NCI-H1417 treated with DMSO at 0.1 percent for 48 hours (cell line): ENCODE measurements at places on chromosomes 7 and 10.

DNA sequence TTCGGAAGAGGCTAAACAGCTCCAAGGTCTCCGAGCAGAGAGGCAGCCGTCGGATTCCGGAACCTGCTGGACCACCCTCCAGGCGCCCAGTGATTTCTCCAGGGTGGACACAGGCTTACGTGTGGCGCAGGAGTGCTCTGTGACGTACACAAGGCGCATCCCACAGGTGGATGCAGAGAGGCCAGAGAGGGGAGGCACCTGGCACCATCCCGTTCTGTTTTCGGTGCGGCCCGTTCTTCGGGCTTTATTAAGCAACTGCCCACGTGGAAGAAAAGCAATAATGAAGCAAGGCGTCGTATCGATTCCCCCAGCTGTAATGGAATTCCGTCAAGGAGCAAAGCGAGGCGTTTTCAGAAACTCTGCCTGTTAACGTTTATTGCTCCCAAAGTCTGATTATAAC lies 163.6 kb downstream of the PTPRN2 start:
- DNase-seq, result no peak

- DNase-seq, result no peak
Observed at GRCh38 chr7:137418841-137419240, 75.3 kb upstream of the PTN start.

DNA sequence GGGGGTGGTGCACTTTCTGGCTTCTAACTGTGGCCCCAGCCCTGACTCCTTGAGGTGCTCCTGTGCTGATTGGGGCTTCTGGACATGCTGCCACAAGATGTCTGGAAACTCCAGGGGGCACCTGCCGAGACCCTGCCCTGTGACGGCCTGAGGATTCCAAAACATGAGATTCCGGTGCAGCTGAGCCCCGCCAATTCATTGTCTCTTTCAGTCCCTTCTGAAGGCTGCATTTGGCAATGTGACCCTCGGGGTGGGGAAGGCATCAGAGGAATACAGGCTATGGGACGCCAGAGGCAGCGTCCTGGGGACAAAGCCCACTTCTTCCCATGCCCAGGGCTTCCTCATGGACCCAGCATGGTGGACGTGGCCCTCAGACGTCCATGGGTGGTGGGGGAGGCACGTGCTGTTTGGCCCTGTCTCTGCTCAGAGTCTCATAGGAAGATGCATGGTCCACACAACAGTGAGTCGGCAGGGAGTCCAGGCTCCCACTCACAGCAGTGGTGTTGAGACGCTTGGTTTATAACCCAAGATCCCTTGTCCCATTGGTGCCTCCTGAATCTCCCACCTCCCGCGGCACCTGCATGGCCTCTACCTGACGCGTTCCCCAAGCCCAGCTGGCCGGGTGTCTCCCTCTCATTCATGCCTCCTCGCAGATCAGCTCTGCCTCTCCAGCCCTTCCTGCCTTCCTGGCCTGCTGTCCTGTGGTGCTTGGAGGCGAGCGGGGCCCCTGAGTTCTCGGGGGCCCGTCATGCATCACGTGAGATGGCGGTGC lies 129.9 kb downstream of the WDR37 start:
- DNase-seq, result no peak

- DNase-seq, result no peak
Observed at GRCh38 chr10:59907537-59907917, 1.2 kb upstream of the CCDC6 start.

- DNase-seq, result no peak
Observed at GRCh38 chr10:69497231-69497561, 45.9 kb downstream of the TSPAN15 start.

- no peak for DNase-seq
Observed at GRCh38 chr7:125490167-125490566, 560.5 kb upstream of the POT1 start.

DNA sequence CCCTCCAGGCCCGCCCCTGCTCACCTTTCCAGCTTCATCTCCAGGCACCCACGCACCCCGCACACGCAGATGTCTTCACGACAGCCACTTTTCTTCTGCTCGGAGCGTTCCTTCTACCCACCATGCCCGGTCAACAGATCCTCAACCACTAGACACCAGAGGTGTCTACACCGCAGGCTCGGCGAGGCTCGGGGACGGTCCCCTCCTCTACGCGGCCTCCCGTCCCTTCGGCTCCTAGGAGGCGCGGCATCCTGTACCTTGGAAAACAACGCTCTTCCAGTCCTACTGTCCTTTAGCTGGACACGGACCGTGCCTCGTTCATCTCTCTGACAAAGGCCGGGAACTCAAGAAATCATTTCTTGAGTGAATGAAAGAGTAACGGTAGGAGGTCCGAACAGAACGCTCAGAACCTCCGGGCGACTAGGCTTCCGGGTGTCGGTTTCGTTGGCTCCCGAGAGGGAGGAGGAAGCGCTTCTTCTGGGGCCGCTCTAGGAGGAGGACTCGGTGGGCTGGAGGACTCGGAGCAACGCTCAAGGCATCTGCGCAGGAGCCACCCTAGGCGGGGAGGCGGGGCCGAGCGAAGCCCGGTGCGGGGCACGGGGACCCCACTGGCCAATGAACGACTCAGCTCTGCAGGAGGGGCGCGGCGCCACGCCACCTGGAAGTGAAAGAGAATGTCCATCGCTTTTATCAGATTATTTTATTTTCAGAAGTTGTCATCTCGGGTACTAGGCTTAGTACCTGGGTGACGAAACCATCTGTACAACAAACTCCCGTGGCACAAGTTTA lies 7.2 kb upstream of the FIS1 start:
- peak; percentile 83 for DNase-seq

DNA sequence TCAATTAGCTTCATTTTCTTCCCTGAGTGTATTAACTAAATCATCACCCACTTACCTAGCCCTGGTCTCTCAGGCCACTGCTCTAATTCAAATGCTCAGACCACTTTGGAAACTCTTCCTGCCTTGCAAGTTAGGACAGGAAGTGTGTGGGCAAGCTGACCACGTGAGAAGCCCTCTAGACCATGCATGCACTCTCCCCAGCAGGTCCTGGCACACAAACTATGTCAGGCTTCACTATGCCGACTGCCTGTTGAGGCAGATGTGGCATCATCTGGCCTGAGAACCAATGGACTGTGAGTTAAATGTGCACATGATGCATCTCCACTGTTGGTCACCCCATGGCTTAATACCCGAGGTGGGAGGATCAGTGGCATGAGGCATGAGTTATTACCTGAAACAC lies 439.6 kb downstream of the GRID1 start:
- DNase-seq, result no peak

GRCh38 chr10:71921324-71922027 lies 42.7 kb upstream of the CHST3 start:
- DNase-seq, result no peak

GRCh38 chr7:3301831-3302618 lies 973 bp downstream of the SDK1 start:
- DNase-seq, result no peak

DNA sequence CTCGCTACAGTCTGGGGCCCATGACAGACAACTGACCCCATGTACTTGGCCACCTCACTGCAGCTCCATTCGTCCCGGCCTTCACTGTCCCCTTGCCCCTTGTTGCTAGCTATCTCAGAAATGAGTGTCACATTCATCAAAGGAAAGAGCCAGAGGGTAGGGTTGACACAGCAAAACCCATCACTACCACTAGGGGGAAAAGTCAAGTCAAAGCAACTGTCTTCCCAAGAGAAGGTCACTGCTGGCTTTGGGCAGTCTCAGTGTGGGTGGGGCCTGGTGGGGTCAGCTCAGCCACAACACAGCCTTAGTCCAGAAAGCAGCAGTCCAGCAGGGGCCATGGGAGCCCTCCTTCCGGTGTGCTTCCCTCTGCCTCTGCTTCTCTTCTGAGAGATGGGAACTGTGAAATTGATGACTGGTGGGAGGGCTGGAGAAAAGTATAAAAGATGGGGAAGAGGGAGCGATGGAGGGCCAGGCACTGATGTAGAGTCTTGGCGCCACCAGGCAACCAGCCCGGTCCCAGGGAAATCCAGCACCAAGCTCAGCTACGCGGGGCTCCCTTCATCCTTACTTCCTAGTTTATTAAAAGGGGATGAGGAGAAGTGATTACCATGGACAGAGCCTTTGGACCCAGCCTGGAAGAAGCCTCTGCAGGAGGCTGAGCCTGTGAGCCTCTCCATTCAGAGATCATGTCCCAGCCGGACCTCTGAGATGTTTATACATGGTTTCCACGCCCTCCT lies 58.0 kb downstream of the PLXNA4 start:
- DNase-seq, result no peak

- no peak for DNase-seq
Observed at GRCh38 chr10:109773288-109774120, 149.8 kb downstream of the XPNPEP1 start.

GRCh38 chr7:26127411-26127810 lies 24.6 kb upstream of the NFE2L3 start:
- no peak for DNase-seq

- no peak for DNase-seq
Observed at GRCh38 chr7:82472966-82473365, 29.4 kb upstream of the CACNA2D1 start.

- no peak for DNase-seq
Observed at GRCh38 chr10:18610517-18610916, 40.9 kb downstream of the NSUN6 start.

- peak; percentile 0 for DNase-seq
Observed at GRCh38 chr10:22086730-22087401, 83.3 kb upstream of the DNAJC1 start.

- DNase-seq, result no peak
Observed at GRCh38 chr7:64887756-64888508, 15.1 kb upstream of the ZNF273 start.

DNA sequence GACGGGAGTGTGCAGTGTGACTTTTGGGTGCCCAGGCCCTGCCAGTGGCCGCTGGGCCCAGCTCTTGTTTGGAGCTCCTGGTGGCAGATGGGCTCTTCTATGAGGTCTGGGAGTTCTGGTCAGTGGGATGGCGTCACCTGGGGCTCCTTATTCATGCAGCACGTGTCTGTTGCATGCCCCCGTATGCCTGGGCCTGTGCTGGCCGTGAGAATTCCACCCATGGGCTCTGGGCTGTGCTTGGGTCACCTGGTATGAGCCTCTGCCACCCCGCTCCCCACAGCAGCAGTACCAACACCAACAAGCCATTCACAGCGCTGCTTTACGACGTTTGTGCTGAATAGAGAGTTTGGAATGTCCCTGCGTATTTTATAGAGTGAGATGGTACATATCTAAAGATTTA lies 27.1 kb downstream of the INPP5A start:
- no peak for DNase-seq

DNA sequence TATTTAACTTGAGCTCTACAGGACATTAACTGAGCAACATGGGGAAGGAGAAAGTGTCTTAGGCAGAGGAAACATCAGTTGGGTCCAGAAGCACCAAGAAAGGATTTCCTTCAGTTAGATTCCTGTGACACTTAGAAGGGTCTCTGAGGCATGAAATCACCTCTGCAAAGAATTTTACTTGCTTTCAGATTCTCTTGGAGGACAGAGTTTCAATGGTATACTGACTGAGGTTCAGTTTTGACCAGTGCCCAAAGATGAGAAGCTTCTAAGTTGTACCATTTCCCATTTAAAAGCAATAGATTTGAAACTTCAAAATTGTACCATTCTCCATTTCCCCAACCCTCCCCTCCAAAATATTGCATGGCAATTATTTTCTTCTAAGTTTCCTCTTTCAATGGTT lies 102.4 kb downstream of the CHCHD3 start:
- no peak for DNase-seq

GRCh38 chr7:13908667-13909397 lies 80.6 kb downstream of the ETV1 start:
- DNase-seq, result peak; percentile 68

DNA sequence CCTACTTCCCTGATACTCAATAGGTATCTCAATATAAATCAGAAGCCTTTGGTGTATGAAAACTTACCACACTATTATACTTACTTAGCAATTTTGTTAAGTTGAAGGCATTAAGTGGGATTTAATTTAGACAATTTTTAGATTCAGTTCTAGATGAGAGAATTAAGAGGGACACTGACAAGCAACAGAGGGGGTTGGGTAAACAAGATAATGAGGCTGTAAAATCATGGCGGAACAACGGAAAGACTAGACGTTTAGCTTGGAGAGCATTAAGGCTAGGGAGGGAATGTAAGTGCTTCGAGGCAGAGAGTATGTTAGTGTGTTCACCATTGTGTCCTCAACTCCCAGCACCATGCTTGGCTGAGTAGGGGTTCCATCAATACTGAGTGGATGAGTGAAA lies 71.3 kb downstream of the DENND11 start:
- peak; percentile 19 for DNase-seq

DNA sequence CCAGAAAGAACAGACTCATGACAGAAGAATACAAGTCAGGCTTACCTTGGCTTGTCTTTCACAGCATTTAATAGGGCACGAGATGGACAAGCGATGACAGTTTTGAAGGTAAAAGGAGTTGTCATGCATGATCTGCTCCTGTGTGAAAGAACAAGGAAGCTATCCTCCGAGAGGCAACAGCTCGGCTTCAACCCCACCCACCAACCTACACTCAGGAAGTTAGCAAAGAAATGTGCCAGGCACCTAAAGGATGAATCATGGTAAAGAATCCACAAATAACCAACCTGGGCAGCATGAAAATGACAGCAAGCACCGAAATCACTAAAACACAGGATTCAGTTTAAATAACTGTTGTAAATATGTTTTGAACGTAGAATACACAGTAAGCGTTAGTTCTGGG lies 700.2 kb downstream of the TYW1 start:
- no peak for DNase-seq

GRCh38 chr10:49225218-49225876 lies 37.2 kb upstream of the TMEM273 start:
- DNase-seq, result no peak

DNA sequence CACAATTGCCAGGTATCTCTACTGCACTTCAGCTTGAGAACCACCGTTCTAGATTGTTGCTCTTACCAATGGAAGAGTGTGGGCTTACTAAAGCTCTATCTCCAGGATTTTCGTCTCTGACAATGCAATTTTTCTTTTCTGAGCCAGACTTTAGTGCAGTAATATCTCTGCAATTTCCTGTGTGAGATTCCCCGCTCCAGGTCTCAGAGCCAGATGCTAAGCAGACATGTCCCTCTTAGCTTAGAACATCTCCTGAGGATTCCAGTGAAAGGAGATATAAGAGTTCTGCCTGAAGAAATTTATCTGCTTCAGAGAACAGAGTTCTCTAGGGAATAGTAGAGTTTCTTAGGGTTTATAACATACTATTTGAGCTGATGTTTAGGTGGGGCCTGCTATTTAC lies 82.0 kb downstream of the SND1 start:
- no peak for DNase-seq

- no peak for DNase-seq
Observed at GRCh38 chr10:86022906-86023305, 343.7 kb downstream of the GRID1 start.

DNA sequence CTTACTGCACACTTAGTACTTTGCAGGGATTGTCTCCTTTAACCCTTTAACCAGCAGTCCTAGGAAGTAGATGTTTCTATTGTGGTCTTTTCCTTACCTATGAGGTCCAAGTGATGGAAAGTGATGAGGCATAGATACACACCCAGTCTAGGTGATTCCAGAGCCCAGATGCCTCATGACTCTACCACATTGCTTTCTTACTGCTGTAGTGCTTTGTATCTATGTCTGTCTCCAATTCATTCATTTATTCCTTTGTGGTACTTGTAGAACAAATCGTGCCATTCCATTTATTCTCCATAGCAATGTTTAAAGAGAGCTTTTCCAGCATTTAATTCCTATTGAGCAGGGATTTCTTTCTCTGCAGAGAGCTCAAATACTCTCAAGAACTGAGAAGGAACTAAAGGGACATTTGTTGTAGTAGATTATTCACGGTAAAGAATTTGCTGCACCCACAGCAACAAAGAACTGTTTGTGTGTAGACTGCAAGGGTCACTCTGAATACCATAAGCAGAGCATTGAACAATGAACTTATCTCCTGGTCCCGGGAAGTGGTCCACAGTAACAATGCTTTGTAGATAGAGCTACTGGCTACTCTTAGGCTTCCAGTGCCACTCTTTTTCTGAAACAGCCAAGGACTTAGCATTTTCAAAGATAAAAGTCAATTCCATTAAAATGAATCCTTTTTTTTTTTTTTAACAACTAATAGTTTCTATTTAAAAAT lies 337.0 kb downstream of the PTEN start:
- DNase-seq, result no peak
